ENCODE measurements at places on chromosomes 16 and 17.

GRCh38 chr16:4244254-4245076 is 2.6 kb upstream of the SRL start:
- DNase-seq, result no peak

DNA sequence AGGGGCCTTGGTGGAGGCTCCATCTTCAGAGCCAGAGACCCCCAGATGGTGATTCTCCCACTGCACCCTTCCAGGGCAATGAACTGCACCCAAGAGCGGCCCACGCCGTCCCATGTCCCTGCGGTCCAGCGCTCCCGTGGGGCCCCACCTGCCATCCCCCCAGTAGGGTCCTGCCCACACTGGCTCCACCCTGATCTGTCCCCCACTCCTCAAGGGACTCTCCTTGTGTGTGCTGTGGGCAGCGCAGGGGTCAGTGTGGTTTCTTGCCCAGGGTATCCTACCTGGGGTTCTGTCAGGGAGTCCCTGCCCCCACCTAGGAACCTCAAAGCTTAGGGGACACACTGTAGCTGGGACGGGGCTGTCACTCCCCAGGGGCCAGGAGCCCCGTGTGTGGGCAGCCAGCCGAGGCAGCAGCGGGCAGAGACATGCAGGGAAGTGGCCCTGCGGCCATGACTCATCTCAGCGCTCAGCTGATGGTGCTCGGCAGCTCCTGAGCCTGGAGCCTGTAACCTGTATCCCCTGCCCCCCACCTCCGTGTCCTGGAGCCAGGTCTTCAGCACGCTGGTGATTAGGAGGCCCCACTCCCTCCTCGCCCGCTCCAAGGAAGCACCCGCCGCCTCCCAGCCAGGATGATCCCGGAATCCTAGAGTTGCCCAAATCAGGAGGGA is 35.7 kb upstream of the SSTR5 start:
- no peak for DNase-seq

DNA sequence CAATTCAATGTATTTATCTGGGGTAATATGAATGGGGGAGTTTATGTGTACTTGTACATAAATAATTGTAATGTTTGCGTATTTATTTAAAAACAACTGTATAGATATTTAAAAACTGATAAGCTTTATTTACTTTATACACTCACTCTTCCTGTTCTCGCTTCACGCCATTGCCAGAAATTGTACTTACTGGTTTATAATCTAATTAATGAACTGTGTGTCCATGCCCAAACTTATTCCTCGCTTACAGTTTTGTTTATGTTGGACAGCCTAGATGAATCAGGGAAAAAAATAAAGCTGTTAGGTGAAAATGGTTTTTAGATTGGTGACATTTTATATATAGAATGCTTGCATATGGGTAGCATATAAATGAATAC is 30.8 kb downstream of the AATF start:
- DNase-seq, result no peak

DNA sequence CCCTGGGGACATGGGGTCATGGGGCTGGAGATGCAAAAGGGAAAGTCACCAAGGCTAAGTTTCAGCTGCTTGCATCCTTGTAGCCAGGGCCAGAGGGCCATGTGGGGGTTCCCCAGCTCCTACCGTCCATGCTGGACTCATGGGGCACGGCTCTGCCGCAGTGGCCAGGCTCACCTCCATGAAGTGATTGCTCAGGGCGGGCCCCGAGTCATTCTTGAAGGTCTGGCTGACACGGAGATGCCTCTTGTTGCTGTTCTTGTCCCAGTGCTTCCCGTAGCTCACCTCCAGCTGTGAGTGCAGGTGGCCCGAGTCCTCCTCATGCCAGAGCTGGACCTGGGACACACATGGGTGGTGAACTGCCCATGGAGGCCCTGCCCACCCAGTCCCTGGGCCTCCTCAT is 114.5 kb downstream of the RMI2 start:
- DNase-seq, result no peak

DNA sequence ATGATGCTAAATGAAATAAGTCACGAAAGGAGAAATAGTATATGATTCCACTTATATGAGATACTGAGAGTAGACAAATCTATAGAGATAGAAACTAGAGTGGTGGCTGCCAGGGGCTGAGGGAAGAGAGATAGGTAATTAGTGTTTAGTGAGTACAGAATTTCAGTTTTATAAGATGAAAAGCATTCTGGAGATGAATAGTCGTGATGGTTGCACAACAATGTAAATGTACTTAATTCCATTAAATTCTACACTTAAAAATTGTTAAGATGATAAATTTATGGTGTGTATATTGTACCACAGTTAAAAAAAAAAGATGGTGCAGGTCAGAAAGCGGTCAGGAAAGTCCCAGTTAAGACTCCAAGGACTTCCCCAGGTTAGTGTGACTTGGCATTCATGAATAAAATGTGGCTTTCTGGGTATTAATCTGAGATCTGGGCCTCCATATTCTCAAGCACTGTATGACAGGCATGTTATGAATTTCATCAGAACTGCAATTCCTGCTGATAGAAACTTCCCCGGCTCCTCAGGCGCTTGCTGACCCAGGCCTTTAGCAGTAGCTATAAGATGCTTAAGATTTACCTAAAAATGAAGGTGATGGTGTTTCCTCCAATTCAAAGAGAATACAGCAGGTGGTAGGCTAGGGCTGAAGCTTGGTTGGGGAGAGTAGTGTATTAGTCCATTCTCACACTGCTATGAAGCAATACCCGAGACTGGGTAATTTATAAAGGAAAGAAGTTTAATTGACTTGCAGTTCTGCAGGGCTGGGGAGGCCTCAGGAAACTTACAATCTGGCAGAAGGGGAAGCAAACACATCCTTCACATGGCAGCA is 115.3 kb upstream of the SOX9 start:
- DNase-seq, result no peak

DNA sequence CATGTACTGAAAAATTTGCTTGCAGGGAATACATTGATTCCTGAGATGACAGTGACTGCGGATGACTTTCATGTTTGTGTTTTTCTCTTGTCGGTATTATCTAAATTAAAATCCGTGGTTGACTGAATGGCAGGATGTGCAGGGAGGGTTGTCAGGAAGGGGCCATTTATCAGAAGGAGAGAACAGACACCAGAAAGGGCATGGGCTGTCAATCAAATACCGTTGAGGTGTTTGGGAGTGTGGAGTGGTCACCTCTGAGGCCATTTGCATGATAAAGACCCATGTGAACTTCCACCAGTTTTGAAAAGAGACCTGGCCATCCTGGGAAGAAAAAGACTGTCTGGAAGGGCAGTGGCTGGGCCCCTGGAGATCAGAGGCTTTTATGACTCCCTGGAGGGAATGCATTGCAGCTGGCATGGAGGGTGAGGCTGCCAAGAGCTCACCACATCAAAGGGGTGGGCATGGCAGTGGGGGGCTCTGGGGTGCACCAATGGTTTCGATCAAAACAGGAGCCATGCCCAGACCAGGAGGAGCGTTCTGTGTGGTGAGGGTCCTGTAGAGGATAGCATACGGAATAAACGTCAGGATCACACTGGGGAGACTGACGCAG is 67.1 kb downstream of the CYLD start:
- no peak for DNase-seq

- DNase-seq, result no peak
These were observed 210.3 kb downstream of the C16orf78 start for GRCh38 chr16:49583911-49584310.

DNA sequence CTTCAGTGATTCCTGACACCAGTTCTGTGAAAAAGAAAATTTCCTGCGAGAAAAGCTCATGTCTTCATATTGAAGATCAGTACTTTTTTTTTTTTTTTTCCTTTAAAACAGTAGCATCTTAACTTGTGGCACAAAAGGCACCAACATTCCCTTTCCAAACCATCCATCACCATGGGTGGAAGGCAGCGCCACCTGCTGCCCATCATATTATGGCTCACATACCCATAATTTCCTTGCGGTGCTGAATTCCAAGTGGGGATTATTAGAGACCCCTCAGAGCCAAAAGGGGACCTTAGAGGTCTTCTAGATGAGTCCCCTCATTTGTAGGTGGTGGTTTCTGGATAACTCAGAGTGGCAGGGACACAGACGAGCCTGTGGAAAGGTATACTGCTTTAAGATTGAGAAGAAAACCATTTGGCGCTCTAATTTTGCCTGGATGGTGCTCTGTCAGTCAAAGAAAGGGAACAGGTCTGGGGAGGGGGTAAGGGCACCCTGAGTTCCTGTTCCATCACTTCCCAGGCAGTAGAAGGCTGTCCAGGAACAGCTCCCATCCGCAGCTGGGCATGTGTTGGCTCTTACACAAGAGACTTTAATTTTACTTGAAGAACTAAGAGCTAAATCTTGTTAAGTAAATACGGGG is 7.9 kb upstream of the SOST start:
- no peak for DNase-seq

Measured in globus pallidus (tissue), 1 donor.